ENCODE measurements at places on chromosomes 16 and 17.

DNA sequence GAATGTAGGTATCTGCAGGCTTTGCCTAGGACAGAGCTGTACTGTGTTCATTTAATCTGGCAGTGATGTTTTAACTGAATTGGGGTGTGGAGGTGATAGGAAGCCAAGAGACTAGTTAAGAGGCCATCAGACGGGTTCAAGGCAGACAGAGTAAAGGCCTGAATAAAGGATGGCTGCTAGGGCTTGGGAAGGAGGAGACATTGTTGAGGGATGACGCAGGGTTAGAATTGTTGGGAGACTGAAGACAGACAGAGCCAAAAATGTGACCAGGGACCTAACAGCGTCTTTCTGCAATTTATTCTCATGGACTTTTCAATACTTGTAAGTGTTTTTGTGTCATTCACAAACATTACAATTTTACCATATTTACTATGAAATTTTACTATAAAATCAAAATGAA is 48.6 kb upstream of the MYH10 start:
- DNase-seq: no peak

- no peak for DNase-seq
Observed at GRCh38 chr17:49117587-49118230, 14.9 kb upstream of the B4GALNT2 start.

GRCh38 chr16:75351183-75351582 is 82.1 kb downstream of the CFDP1 start:
- no peak for DNase-seq

DNA sequence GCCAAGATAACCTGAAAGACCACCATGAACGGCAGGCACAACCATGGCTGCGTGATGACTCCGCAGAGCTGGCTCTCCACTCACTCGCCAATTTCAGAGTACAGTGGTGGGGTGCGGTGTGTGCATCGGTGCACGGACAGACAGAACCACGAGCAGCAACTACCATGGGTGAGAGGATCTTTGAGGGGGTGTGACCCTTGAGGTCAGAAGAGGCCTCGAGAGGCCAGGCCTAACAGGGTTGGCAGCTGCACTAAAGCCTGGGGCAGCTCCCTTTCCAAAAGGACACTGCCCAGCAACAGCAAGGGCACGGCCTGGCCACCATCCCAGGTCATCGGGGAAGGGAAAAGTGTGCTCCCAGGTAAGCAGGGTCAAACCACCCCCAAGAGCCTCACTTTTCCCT is 1.9 kb upstream of the ECI1 start:
- DNase-seq: no peak

DNA sequence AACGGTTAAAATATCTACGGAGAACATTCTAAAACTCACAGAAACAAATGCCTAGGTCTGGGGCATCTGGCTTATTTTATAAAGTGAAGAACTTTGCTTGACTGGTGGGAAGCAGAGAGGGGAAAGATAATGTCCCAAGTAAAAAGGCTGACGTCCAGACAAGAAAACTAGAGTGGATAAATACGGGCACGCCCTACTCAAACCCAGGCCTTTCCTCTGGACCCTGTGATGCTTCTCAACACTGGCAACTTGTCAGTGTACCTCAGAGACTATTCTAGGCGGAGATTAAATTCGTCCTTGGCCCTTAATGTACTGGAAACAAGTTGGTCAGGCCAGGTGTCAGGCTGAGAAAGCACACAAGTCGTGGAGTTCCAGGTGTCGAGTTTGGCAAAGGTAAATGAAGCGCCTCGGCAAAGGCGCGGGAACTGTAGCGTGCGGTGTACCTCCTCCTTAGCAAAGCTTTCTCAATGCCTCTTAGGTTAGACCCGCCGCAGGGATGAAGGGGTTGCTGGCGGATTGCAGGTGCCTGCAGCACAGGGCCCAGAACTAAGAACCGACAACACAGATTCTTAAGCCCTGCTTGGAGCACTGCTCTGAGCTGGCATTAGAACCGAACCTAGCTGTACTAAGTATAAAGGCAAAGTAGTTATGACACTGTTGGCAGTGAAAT is 668 bp upstream of the UNK start:
- no peak for DNase-seq

GRCh38 chr17:43540821-43541674 is 5.1 kb downstream of the ETV4 start:
- DNase-seq: no peak

- no peak for DNase-seq
Observed at GRCh38 chr16:22141767-22142166, 20.5 kb upstream of the SDR42E2 start.

DNA sequence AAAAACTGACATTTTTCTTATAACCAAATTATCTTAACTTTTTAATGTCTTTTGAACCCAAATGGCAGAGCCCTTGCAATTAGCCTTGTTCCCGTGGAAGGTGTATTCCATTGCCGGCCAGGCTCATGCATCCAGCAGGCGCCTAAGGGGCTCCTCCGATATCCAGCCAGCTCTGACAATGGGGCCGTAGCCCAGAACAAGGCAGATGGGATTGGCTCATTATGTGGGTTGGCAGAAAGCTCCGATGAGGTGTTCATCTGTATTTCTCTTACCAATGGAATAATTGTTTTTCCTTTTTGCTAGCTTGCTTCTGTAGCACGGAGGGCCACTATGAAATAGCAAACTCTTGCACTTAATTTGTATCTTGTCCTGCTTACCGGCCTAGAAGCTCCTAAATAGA is 208.2 kb upstream of the CHMP6 start:
- no peak for DNase-seq

GRCh38 chr16:73287859-73288405 is 240.0 kb upstream of the ZFHX3 start:
- DNase-seq: no peak

GRCh38 chr16:13478991-13479390 is 441.0 kb upstream of the ERCC4 start:
- no peak for DNase-seq

DNA sequence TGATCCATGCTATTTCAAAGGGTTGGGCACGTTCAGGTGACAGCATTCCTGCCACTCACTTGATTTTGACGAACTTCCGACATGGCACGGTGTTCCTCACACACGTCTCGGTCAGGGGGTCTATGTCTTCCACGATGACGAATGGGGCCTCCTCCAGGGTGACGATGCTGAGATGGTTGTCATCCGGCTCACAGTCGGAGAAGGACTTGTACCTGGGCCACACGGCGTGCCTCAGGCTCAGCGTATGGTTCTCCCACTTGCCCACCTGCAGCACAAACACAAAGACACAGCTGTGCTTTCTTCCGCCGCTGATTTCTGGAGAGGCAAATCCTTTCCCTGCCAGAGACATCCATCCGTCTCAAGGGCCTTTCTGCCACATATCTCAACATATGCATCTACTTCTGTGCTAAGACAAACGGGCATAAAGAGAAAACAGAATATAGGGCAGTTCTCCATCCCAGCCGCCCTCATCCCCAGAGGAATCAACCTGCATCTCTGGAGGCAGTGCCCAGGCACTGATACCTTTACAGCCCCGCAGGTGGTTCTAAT is 332.5 kb downstream of the GRIN2A start:
- no peak for DNase-seq

- no peak for DNase-seq
Observed at GRCh38 chr16:19532601-19533000, 8.9 kb downstream of the CCP110 start.

GRCh38 chr17:61580502-61580901 is 10.5 kb downstream of the NACA2 start:
- no peak for DNase-seq

- no peak for DNase-seq
Observed at GRCh38 chr17:80261159-80261894, 675 bp downstream of the RNF213 start.

DNA sequence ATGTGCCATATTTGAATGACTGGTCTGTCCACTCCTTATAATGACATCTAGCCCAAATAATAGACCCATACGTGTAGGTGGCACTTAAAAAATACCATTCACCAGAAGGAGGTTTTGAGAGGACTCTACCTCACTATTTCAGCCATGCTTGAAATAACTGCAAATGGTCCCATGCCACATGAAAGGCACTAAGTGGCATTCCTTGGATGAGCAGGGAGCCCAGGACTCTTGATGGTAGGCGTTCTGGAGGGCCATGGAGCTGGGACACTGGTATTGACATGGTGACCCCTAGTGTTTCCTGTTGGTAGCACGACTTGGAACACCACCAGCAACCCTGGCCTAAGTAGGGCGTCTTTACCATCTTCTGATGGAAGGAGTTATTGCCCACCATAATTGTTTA is 148.7 kb upstream of the ZFHX3 start:
- no peak for DNase-seq

DNA sequence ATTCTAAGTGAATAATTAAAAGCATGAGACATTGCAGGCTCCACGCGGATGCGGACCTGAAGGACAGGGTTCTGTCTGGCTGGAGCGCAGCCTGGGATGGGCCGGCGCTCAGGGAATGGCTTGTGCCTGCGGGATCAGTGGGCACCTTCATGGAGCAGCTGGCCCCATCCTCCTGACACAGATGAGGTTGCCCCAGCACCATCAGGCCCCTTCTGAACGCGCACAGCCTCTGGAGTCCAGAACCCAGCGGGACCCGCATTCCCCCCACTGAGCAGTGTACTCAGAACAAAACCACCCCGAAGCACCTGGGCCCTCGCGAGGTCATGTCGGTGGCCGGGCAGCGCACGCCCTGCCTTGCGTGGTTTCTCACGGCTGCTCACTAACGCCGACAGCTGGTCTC is 70.5 kb upstream of the CHMP6 start:
- DNase-seq: no peak

- DNase-seq: no peak
Observed at GRCh38 chr16:27481282-27481934, 68.3 kb downstream of the GTF3C1 start.

DNA sequence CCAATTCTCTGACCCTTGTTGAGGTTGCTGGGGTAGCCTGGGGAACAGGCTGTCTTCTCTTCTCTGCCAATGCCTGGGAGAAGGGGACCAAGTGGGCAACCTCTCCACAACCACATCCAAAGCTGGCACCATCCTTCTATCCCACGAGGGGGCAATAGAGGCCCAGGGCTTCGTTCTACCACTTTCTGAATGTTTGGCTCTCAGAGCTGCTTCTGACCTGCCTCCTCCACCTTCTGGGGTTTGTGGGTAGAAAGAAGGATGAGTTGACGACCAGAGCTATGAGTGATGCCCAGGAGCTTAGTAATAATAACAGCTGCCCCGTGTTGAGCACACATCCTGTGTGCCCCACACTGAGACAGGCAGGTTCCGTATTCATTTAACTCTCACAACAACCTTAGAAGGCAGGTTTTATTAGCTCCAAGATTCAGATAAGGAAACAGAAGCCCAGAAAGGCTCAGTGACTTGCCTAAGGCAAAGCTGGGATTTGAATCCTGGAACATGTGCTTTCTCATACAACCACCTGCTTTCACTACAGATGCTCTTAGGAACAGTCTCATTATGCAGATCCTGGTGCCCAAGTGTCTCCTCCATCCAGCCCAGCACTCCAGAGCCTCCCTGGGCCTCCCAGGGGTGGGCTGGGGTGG is 11.1 kb downstream of the TSPOAP1 start:
- DNase-seq: no peak

GRCh38 chr16:17481736-17482135 is 11.0 kb upstream of the XYLT1 start:
- no peak for DNase-seq

GRCh38 chr17:55159251-55159650 is 105.5 kb upstream of the HLF start:
- DNase-seq: no peak

- DNase-seq: no peak
Observed at GRCh38 chr16:9159839-9160550, 68.6 kb downstream of the HAPSTR1 start.

- no peak for DNase-seq
Observed at GRCh38 chr16:1832838-1833454, 5.9 kb downstream of the FAHD1 start.

DNA sequence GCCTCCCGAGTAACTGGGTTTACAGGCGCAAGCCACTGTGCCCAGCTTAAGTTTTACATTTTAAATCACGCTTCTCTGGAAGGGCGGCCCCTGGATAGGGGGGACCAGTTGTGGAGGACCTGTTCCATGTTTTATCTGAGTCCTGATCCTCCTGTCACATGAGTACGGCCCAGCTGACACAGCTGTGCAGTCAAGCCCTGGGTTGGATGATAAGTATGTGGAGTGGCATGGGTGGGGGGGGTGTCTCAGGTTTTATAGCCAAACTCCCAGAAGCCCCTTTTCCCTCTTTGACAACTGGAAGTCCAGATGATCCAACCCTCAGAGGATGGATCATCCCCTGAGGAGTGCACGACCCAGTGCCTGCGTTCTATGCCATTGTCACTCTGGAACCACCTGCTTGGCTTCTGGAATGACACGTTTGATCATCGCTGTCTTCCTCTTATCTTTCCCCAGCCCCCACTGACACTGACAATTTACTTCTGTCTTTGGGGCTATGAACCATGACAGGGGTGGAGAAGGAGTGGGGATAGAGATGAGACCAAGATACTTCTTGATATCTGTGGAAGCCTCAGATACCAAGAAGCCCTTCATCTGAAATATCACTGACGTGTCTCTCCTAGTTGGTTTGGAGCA is 191.2 kb downstream of the MSI2 start:
- no peak for DNase-seq

- no peak for DNase-seq
Observed at GRCh38 chr16:11051879-11052808, 107.8 kb downstream of the CLEC16A start.

DNA sequence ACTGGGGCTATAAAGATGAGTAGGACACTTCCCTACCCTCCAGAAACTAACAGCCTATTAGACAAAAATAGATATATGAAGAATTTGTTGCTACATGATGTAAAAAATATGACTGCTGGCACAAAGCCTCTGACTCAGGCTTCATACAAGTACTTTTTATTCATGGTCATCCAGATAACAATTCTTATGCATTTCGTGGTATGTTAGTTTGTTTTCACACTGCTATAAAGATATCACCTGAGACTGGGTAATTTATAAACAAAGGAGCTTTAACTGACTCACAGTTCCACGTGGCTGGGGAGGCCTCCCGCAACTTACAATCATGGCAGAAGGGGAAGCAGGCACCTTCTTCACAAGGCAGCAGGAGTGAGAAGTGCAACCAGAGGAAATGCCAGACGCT is 112.5 kb upstream of the HLF start:
- DNase-seq: no peak

DNA sequence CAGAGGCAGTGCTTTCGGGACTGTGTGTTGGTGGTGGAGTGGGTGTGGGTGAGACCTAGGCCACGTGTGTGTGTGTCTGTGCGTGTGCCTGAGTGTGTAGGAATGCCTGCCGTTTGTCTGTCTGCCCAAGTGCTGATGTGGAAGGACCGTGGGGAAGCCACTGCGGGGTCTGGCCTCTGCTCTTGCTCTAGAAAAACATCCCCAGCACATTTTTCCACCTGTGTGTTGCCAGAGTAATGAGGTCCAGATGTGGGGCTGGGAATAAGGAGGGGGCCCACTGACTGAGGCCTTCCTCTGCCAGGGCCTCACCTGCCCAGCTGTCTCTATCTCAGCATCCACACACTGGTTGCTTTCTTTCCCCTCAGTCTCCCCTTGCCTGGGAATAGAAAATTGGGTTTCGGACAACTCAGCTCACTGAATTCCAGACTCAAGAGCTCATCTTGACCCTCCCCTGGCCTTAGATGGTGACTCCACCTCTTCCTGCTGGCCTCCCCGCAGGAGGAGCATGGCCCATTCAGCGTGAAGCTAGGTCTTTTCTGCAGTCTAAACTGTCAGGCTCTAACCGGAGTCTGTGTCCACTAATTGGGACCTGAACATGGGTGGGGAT is 7.6 kb downstream of the SGCA start:
- DNase-seq: no peak
